ENCODE measurements at places on chromosomes 12 and 14. TPM values are rescaled to one million over a fixed set of nuclear protein-coding genes. Genes with fewer than 3 reads are reported as not detected.

The SLC8A3 gene
- 9.8 TPM for total RNA-seq

The DLK1 gene
- total RNA-seq: 37.3 TPM

The ALX1 gene
- 3.8 TPM for total RNA-seq

The KRT86 gene
- total RNA-seq: not detected

The AACS gene
- total RNA-seq: 59.3 TPM

The TAS2R42 gene
- total RNA-seq: not detected

The GPR135 gene
- 0.91 TPM for total RNA-seq

The CIROP gene
- not detected for total RNA-seq

The KRT85 gene
- total RNA-seq: not detected

The PPHLN1 gene
- 64.4 TPM for total RNA-seq

The MYBPC1 gene
- total RNA-seq: not detected

The PMEL gene
- total RNA-seq: 851 TPM

The G2E3 gene
- 31.4 TPM for total RNA-seq

The KRT75 gene
- not detected for total RNA-seq

The OR6C1 gene
- not detected for total RNA-seq

The FOXG1 gene
- not detected for total RNA-seq

The SSTR1 gene
- 8.2 TPM for total RNA-seq

The CCDC198 gene
- not detected for total RNA-seq

The STON2 gene
- total RNA-seq: 278 TPM

The NID2 gene
- 2.6 TPM for total RNA-seq

The SLC25A47 gene
- not detected for total RNA-seq

The NAP1L1 gene
- total RNA-seq: 635 TPM

The ASCL1 gene
- total RNA-seq: not detected

The TAS2R7 gene
- 0.39 TPM for total RNA-seq

The SERPINA3 gene
- total RNA-seq: not detected

The ERG28 gene
- 16.2 TPM for total RNA-seq

The DPPA3 gene
- not detected for total RNA-seq

The TSPAN8 gene
- 1.6 TPM for total RNA-seq

The FOXN3 gene
- total RNA-seq: 139 TPM

The RPS6KA5 gene
- 3.8 TPM for total RNA-seq

The RFX4 gene
- not detected for total RNA-seq

The CLEC4C gene
- total RNA-seq: not detected

The METAP2 gene
- total RNA-seq: 81.8 TPM

All from glutamatergic neuron (in vitro differentiated cells).